ENCODE measurements at places on chromosomes 4 and X. TPM values are rescaled to one million over a fixed set of nuclear protein-coding genes. Genes with fewer than 3 reads are reported as not detected.

GRCh38 chr4:98094118-98094517 lies 49.2 kb downstream of the STPG2 start:
- DNase-seq, result peak; percentile 45

The POU3F4 gene
- 0.03 TPM for total RNA-seq

GRCh38 chr4:37359261-37359660 lies 114.7 kb downstream of the NWD2 start:
- DNase-seq, result no peak

DNA sequence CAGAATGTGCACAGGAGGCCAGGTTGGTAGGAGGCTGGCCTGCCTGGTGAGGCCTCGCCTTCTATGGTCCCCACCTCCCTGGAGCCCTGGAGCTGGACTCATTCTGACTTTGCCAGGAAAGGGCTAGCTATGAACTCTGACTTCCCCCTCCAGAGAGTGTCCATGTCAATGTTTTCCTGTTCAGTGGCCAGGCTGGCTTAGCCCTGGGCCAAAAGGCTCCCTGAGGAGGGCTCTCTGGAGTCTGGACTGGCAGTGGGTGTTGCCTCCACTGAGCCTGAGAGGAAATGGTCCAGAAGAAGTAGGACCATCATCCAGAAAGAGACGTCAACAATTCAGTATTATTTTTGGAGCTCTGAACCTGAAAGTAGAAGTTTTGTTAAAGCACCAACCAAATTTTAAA lies 178.7 kb downstream of the CHIC2 start:
- no peak for DNase-seq

- DNase-seq, result no peak
Measured at GRCh38 chr4:81828991-81829390, 357.3 kb upstream of the RASGEF1B start.

GRCh38 chr4:42151568-42152506 lies 618 bp downstream of the BEND4 start:
- DNase-seq, result peak; percentile 26

The CLTRN gene
- total RNA-seq, result 37.4 TPM

DNA sequence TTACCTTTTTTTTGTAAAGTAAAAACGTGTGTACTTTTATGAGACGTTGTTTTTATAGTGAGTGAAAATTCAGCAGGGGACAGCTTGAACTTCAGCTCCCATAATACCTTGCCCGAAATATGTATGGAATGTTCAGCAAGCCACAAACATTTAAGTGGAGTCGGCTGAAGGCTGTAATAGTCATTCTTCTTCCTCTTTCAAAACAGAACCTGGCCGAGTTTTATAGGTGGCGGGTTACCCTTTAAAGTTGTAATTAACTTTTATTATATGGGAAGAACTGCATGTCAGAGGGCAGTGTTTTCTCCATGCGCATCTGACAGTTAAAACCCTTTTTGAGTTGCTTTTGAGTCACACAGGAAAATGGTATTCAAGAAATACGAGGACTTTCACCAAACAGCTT lies 50.7 kb downstream of the CLDN34 start:
- peak; percentile 56 for DNase-seq

DNA sequence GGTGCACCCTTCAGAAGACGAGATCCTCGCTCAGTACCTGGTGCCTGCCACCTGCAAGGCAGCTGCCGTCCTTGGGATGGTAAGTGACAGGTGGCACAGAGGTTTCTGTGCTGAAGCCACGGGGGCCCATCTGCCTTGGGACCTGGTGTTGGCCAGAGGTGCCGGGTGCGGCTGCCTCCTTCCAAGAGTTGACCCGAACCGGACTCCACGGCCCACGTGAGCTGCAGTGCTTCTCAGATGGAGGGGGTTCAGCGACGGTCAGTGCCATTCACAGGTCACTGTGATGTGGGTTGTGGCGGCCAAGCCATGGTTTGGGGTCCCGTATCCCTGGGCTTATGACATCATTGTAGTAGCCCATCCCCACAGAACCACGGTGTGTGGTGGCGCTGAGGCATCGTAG lies 19.0 kb upstream of the MSANTD1 start:
- no peak for DNase-seq

DNA sequence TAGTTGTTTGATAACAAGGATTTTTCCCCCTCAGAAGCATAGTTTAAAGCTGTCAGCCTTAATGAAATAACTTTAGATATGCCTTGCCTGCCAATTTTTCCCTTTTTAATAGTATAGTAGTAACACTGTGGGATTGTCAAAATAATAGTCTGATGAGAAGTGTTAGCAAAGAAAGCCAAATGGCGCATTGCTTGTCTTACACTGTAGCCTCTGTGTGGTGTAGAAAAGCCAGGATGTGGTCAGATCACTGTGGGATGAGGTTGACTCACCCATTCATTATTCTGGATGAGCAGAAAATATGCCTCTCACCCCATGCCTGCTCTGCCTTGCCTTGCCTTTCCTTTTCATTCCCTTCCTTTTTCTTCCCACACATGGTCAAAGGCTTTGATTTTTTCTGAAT lies 257.8 kb upstream of the NRK start:
- no peak for DNase-seq

DNA sequence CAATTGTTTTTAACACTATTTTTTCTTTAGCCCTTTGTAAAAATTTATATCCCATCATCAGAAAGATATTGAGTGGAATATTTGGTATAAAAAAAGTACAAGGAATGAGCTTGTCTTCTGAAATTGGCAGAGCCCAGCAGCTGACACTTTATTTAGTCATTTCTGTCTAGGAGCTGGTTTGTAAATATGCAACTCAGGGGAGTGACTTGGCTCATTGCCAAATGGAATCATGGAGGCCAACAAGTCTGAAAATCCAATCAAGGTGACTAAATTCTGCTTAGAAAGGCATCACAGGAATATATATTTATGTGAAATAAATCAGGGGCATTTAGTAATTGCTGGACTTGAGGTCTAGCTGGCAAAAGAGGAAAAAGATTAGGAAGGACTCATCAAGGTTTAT lies 74.4 kb downstream of the OTC start:
- peak; percentile 11 for DNase-seq

The LETM1 gene
- 39.1 TPM for total RNA-seq

DNA sequence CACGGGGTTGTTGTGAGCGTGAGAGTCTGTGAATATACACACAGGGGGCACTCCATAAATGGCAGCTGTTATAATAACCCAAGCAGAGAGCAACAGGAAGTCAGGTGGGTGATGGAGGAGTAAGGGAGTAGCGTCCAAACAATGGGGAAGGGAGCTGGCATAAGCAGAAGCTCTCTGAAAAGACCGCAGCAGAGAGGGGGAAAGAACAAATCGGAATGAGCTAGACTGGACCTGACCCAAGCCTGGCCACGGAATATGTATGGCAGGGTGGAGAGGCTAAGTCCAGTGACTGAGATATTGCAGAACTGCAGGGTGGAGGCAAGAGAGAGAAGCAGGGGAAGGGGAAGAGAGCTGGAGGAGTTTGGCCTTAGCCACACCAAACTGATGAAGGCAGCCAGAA lies 6.5 kb upstream of the GJB1 start:
- DNase-seq, result no peak

DNA sequence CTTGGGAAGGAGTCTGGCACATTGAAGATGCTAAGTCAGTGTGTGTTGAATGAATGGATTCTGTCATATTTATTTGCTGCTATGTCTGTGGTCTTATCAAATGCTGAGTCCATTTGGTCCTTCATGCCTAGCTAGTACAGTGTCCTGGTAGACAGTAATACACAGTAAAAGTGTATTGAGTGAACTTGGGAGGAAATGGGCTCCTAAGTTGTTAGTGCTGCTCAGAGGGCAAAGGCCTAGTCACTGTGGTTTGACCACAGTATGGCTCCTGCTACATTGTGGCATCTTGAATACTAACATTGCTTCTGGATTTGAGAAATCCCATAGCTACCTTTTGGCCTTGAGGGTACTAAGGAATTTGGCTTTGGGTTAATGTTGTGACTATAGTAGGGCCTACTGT lies 33.9 kb downstream of the MTM1 start:
- DNase-seq, result no peak

The STOX2 gene
- total RNA-seq, result 7.5 TPM

GRCh38 chrX:82677286-82677685 lies 830.8 kb upstream of the POU3F4 start:
- DNase-seq, result peak; percentile 20

DNA sequence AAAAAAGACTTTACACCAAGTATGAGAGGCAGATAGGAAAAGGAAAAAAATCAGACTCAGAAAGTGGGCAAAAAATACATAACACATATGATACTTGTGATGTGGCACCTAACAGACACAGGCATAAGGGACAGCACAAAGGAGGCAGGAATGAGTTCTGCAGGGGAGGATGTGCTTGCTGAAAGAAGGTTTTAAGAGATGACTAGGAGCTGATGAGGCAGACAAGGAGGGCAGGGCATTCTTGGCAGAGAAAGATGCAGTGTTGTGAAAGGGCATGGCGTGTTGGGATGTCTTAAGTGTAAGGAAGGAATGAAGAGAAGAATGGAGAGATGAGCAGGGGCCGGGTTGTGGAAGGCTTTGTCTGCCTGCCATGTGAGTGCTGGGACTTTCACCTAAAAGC lies 49.7 kb upstream of the TMEM154 start:
- no peak for DNase-seq

DNA sequence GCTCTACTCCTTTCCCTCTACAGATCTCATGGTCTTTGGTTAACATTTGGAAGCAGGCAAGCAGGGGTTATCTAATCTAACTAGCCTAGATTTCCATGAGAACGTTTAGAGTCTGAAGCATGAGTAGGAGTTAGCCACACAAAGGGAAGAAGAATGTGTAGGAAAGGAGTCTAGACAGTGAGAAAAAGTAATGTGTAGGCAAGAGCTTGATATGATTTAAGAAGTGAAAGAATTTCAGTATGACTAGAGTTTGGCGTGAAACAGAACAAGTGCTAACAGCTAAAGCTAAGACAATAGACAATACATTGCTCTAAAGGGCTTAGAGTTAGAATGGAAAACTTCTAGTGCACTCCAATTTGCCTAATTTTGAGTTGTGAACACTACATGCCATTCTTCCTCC lies 10.8 kb downstream of the CXCL8 start:
- DNase-seq, result no peak

DNA sequence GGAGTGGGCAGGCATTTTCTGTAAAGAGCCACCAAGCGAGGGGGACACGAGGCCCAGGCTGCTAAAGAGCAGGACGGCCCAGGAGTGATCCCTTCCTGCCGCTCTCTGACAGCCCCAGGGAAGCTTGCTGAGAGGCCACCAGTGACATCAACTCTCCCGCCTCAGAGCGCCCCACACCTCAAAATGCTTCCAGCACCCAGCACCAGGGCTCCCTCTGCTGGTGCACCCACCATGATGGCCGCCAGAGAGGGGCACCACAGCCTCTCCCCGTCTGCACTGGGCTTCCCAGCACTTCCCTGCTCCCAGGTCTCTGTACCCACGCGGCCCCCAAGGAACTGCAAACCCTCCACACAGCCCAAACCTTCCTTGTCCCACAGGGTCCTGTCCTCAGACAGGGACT lies 40.4 kb downstream of the GAK start:
- DNase-seq, result no peak

GRCh38 chrX:154058214-154058997 lies 38.7 kb upstream of the IRAK1 start:
- DNase-seq, result no peak

GRCh38 chr4:154126276-154126675 lies 337.4 kb upstream of the SFRP2 start:
- DNase-seq, result no peak

Data from hepatocyte (in vitro differentiated cells).